GM13977 (cell line): ENCODE measurements at places on chromosomes 11 and 22.
A peak's percentile ranks its signal among the peaks of the same experiment; 100 is the strongest.

- DNase-seq, result no peak
Observed at GRCh38 chr22:49848690-49849160, 4.9 kb upstream of the ZBED4 start.

DNA sequence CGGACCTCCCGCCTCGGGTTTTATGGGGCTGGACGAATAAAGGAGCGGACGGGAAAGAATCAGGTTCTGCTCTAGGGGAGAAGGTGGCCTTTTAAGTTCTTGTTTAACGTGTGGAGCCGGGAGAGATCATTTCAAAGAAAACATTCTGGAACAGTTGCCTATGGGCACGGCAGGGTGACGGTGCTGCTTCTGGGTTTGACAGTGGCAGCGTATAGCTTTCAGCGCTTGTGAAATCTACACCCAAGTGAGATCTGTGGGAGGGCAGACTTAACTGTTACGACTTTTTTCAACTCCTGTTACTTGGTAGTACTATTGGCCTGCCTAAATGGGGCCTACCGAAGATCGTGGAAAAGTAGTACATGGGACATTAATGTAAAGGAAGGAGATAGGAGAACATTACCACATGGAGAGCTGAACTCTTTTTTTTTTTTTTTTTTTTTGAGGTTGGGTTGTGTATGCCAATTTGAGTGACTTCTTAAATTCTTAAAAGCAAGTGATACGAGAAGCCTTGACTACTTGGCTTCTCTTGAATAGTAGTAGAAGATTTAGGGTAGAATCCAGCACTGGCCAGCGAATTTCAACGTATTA, 743 bp downstream of the USP47 start:
- peak; percentile 71 for DNase-seq

GRCh38 chr11:44512818-44513217, 52.6 kb upstream of the CD82 start:
- no peak for DNase-seq

DNA sequence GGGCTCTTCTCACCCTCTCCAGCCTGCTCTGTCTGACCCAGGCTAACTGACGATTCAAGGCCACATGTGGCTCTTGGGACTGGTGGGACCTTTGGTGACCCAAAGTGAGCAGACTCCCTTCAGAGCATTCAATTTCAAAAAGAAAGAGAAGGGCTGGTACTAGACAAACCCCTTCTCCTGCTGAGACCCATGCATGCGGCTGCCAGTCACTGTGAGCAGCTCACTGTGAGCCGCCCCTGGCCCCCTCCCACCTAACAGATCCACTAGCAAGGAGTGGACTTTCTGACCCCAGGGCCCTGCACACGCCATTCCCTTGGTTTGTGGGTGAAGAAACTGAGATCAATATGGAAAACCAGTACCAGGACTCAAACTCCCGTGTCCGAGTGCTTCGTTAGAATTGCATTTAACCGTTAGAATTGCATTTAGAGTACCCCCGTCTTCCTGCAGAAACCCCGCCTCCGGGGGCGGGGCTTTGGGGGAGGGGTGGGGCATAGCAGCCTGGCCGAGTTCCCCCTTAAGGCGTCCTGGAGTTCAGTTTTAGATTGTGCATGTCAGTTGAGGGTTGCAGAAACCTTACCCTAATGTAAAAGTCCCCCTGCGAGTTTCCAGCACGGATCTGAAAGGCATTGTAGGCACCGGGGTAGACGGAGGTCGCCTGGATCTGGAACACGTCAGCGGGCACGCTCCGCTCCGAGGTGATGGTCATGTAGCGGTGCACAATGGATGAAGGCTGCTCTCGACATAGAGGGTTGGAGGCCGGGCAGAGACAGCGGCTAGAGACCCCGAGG, 5.1 kb downstream of the EFEMP2 start:
- no peak for DNase-seq

- no peak for DNase-seq
Observed at GRCh38 chr22:20563466-20563906, 56.1 kb downstream of the MED15 start.
